ENCODE measurements at places on chromosomes 5 and 9. TPM values are rescaled to one million over a fixed set of nuclear protein-coding genes. Genes with fewer than 3 reads are reported as not detected.

The CA9 gene
- total RNA-seq = 5.0 TPM

The OR13C8 gene
- not detected for total RNA-seq

The SLCO6A1 gene
- not detected for total RNA-seq

The F2RL2 gene
- 3.7 TPM for total RNA-seq

The FAXDC2 gene
- total RNA-seq = 0.31 TPM

The CEP72 gene
- total RNA-seq = 10.8 TPM

The PCA3 gene
- total RNA-seq = not detected

The GCNT4 gene
- total RNA-seq = 0.35 TPM

The NR6A1 gene
- 1.7 TPM for total RNA-seq
